Stimulated activated naive CD4-positive, alpha-beta T cell treated with Interleukin-2 at 50 U/mL for 16 hours (primary cell): ENCODE measurements at places on chromosomes 6 and 20.
A peak's percentile ranks its signal among the peaks of the same experiment; 100 is the strongest.

DNA sequence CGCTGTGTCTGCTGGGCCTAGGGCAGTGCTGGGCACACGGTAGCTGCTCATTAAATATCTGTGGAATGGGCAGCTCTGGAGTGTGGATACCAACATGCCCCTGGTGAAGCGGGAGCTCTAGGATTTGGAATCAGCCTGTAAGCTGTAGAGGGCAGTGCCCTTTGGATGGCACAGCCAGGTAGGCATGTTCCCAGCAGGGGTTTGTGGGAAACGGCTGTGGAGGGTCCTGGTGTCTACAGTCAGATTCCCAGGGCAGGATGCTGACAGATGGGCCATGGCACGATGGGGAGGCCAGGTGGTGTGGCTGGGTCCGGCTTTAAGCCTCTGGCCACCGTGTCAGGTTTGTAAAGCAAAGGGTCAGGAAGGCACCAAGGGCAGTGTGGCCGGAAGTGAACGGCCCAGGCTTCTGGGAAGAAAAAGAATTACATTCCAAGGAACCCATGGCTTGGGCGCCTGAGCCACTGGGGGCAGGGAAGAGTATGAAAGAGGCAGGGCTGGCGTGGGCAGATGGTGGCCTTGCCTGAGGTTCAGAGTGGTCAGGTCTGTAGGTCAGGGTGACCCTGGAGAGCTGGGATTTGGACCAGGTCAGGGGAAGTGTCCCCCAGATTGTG is 44.8 kb downstream of the UBE2V1 start:
- no peak for DNase-seq

- no peak for DNase-seq
These were observed 519.4 kb upstream of the ZNF337 start for GRCh38 chr20:26216025-26216424.

DNA sequence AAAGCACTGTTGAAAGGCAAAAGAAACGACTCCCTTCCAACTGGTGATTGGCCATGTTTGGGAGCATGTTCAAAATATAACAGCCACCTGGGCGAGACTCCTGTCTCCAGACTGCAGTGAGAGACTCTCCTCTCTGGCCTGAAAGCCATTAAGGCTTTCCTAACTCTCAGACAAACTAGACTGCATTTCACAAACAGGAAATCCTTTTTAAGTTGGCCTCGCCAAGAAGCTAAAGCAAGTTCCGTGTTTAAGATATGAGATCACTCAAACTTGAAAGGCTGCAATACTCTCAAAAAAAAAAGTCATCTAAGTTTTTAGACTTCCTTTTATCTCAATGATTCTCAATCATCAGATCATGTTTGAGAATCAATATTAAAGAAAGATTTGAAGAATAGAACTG is 117.0 kb downstream of the TFAP2A start:
- no peak for DNase-seq

- DNase-seq = peak; percentile 68
These were observed 108.7 kb downstream of the FYN start for GRCh38 chr6:111764238-111765175.

DNA sequence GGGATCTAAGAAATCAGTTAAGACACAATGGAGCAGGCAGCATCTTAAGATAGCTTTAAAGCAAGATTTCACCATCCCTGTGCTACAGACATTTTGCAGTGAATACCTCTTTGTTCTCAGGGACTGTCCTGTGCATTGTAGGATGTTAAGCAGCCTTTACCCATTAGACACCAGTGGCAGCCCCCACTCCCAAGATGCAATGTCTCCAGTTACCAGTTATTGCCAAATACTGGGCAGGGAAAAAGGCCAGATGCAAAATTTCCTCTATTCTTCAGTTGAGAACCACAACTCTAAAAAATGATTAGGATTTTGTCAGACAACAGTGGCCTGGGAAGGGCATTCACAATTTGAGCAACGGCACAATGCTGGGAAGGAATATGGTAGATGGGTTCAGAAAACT is 6.1 kb downstream of the FBXO5 start:
- DNase-seq = no peak
